AG08396 (cell line): ENCODE measurements at places on chromosomes 3 and 15.

DNA sequence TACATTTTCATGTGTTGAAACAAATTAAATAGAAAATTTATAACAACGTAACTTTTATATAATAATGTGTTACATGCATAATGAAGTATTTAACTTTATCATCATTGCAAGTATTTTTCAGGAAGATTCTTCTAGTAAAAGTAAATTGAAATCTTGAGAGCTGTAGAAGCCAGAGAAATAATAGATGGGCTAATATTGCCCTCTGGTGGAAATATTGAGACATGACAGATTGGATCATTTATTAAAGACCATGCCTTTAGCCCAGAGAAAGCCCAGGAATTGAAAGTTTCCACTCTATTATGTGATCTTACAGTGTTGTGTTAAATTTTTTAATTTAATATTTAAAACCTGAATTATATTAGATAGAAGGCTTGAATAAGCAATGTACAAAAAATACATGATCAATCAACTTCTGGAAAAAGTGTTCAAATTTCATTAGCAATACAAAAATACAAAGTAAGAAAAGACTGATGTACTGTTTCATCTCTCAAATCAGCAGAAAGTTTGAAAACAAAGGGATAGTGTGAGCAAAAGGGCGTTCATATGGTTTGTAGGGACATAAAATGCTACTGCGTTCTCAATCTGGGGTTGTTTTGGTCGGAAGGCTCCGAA is 52.7 kb upstream of the SPTSSB start:
- peak; percentile 27 for DNase-seq

DNA sequence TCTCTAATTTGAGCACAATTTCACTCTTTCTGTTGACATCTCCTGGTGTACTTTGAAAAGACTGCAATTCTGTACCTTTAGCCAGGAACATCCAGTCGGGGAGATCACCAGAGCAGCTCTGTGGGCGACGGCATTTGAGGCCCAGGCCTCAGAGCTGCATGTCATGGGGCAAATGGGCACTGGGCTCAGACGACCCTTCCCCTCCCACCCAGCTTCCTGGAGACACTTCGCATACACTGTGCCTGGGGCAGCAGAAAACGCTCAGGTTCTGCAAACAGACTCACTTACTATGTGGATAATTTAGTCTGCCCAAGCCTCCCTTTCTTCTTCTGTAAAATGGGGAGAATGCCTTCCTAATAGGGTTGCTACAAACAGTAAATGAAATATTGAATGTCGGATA is 96.9 kb downstream of the HMG20A start:
- DNase-seq = no peak

GRCh38 chr3:113167825-113168801 is 43.2 kb upstream of the BOC start:
- no peak for DNase-seq

- DNase-seq = no peak
These were observed 8.0 kb downstream of the KAT2B start for GRCh38 chr3:20047976-20048883.

- DNase-seq = no peak
These were observed 33.8 kb downstream of the CHDH start for GRCh38 chr3:53812434-53812833.

DNA sequence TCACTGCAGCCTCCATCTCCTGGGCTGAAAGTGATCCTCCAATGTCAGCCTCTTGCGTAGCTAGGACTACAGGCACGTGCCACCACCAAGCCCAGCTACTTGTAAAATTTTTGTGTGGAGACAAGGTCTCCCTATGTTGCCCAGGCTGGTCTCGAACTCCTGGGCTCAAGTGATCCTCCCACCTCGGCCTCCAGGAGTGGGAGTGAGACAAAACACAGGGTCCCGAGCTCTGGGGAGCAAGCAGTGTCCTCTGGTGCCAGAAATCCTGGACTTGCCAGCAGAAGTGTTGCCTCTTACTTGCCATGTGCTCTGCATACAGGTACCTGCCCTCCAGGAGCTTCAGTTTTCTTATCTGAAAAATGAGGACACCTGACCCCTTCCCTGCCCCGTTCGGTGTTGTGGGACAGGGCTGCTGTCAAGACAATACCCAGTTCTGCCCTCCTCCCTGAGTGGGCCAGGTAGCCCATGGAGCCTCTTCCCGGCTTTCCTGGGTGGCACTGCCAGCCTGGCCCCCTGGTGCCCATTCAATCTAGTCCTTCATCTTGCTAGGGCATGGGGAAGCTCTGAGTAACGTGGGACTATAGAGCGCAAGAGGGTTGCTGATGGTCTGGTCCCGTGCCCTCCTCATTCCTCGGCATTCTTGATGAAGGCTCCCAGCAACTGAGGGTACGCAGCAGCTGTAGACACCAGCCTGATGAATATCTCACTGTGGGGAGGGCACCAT is 164.6 kb downstream of the GOLGA6L4 start:
- no peak for DNase-seq

DNA sequence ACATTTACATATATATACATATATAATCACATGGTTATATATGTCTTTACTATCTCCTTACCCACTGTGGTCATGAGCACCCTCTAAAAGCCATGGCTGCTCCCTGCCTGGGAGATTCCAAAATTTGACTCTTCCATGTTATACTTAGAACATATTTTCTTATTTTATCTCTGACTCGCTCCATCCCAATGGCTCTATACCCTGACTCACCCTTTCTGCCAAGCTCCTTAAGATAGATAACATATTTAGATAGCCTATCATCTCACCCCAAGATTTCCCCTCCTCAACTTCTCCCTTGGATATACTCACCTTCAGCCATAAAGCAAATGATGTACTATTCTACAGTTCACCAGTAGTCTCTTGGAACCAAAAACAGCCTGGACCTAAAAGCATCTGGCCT is 65.1 kb downstream of the CD200R1L start:
- no peak for DNase-seq
